ENCODE measurements at places on chromosomes 1 and 21.

GRCh38 chr1:197268012-197268411 lies at the start of gene CRB1:
CRB1 (plus strand) TSS chr1:197268252; CDS start chr1:197268413, 161 bp downstream.
- H3K36me3 ChIP-seq = no peaks in the 10 kb centered on the region
- H3K27ac ChIP-seq = no peak within 1 kb of the TSS
- no peak within 1 kb of the TSS for H3K4me3 ChIP-seq
- no peak for DNase-seq
- H3K27me3 ChIP-seq = peaks cover 1% of the 10 kb centered on the region

GRCh38 chr1:27658951-27659496 lies 13.0 kb downstream of the IFI6 start:
- peak overlapping the region; percentile 92 for H3K27ac ChIP-seq
- no peak for DNase-seq
- H3K4me3 ChIP-seq = peak overlapping the region; percentile 62
- no peaks in the 10 kb centered on the region for H3K36me3 ChIP-seq

GRCh38 chr21:46650476-46651098 lies 15.1 kb downstream of the PRMT2 start:
- H3K27ac ChIP-seq = no peak overlapping the region
- H3K27me3 ChIP-seq = no peaks in the 10 kb centered on the region
- H3K36me3 ChIP-seq = peaks cover 96% of the 10 kb centered on the region
- H3K4me3 ChIP-seq = no peak overlapping the region

DNA sequence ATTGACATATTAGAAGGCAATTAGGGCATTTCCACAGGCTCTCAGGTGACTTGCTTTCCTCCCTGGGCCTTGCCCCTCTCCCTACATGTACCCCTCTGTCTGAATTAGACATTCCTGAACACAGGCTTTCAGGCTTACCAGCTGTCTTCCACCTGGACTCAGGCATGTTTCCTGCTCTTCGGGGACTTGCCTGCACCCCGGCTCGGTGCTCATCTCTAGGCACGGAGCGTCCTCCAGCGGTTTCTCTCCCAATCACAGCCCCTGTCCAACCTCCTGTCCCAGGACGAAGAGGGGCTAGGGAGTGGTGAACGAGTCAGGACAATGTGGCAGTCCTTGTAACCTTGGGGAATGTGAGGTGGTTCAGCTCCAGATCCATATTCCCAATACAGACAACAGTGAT lies 4.2 kb downstream of the PROK1 start:
- no peak overlapping the region for H3K27ac ChIP-seq
- peaks cover 7% of the 10 kb centered on the region for H3K27me3 ChIP-seq
- H3K4me3 ChIP-seq = no peak overlapping the region
- no peaks in the 10 kb centered on the region for H3K4me1 ChIP-seq
- DNase-seq = no peak

DNA sequence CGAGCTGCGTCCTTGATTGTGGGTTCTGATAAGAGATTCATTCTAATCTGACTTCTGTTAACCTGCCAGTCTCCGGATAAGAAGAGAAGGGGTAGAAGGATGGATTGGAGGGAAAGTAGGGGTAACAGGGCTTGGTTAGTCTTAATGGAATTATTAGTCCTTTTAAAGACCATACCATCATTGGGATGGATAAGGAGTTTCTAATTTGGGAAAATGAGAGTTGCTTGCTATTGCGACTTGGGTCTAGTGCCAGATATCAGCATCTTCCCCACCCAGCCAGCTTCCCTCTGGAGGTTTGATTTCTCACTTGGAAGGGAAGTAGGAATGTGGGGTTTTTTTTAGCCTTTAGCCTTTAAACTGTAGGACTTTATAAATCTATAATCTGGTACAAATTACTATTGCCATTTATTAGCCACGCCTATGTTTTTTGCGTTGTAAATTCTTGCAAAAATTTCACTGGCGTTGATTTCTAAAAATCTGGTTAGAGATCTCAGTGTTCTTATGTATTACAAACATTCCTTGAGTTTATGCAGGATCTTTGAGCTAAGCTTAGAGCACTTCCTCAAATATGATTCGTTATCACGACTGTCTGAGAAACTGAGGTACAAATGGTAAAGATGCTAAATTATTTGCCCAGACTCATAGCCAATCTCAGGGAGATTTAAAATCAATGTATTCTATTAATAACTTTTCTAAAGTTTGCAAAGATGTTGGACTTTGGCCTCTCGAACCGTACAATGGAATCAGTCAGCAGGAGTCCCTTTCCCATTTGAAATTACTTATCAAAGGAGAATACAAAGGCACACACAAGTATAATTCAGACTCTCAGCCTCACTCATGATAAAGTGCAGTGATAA lies 1.3 kb downstream of the FAM20B start:
- H3K4me1 ChIP-seq = peaks cover 30% of the 10 kb centered on the region
- no peak for DNase-seq
- peak overlapping the region; percentile 80 for H3K27ac ChIP-seq
- H3K27me3 ChIP-seq = peaks cover 3% of the 10 kb centered on the region
- H3K4me3 ChIP-seq = peak overlapping the region; percentile 84

DNA sequence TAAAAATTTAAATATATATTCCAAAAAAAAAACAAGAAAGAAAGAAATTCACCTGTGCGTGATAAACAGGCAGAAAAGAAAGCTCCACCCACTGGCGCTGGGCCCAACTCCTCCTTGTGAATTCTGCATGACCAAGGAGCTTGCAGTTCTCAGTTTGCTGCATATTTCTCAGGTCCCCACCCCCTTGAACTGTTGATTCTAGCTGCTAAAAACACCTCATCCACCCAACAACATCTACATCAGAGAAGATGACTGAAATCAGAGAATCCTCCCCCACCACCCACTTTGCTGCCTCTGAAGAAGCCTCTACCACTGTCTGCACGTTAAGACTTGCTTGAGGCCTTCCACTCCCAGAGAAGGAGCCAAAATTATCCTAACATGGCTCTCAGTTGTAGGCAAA lies 104.8 kb downstream of the RGS2 start:
- H3K27ac ChIP-seq = no peak overlapping the region
- no peaks in the 10 kb centered on the region for H3K27me3 ChIP-seq
- no peaks in the 10 kb centered on the region for H3K4me1 ChIP-seq
- no peak for DNase-seq

- H3K27ac ChIP-seq = no peak overlapping the region
- DNase-seq = no peak
- H3K4me3 ChIP-seq = no peak overlapping the region
- H3K4me1 ChIP-seq = no peaks in the 10 kb centered on the region
Observed at GRCh38 chr1:79353224-79353623, 346.7 kb upstream of the ADGRL4 start.
